Activated CD8-positive, alpha-beta memory T cell treated with anti-CD3 and anti-CD28 coated beads for 24 hours (primary cell): ENCODE measurements at places on chromosomes 1 and 21.

- DNase-seq: no peak
Observed at GRCh38 chr1:218249338-218250140, 35.6 kb upstream of the RRP15 start.

- no peak for DNase-seq
Observed at GRCh38 chr1:64539781-64540218, 69.9 kb downstream of the CACHD1 start.

- no peak for DNase-seq
Observed at GRCh38 chr21:42532466-42533181, 19.0 kb downstream of the SLC37A1 start.

DNA sequence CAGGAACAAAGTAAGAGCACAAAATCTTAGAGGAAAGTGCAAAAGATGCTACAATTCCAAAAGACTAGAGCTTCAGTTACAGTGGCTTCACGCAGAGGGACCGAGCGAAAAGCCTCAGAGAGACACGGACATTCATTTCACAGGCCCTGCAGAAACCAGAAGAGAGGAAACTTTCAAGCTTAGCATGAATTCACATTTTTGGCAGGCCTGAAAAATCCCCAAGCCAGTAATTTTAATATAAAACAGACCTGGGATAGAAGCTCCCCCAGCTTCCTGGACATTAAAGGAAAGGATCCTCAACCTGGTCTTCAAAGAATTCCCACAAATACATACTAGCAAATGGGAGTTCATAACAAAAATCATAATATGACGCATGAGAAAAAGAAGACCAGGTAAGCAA, 66.2 kb downstream of the HSF2BP start:
- DNase-seq: no peak
